Kasumi-1 (cell line): ENCODE measurements at places on chromosomes 5 and 9.

DNA sequence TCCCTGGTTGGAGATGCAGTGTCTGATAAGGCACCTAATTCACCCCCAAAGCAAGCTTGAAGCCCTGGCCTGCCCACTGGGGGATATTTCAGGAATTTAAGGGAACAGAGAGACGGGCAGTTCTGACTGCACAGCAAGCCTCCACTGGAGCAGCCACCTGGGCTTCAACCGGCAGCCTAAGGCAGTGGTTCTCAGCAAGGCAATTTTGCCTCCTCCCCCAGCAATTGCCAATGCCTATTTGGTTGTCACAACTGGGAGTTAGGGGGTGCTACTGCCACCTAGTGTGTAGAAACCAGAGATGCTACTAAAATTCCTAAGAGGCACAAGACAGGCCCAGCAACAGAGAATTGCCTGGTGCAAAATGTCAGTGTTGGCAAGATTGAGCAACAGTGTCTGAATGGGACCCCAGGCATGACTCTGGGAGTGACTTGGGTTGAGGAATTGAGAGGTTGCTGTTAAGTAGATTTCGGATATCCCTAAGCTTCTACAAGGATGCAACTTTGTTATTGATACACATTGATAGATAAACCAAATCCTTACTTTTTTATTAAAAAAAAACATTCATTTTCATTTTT, 58.7 kb upstream of the CTSL start:
- DNase-seq = peak; percentile 88

DNA sequence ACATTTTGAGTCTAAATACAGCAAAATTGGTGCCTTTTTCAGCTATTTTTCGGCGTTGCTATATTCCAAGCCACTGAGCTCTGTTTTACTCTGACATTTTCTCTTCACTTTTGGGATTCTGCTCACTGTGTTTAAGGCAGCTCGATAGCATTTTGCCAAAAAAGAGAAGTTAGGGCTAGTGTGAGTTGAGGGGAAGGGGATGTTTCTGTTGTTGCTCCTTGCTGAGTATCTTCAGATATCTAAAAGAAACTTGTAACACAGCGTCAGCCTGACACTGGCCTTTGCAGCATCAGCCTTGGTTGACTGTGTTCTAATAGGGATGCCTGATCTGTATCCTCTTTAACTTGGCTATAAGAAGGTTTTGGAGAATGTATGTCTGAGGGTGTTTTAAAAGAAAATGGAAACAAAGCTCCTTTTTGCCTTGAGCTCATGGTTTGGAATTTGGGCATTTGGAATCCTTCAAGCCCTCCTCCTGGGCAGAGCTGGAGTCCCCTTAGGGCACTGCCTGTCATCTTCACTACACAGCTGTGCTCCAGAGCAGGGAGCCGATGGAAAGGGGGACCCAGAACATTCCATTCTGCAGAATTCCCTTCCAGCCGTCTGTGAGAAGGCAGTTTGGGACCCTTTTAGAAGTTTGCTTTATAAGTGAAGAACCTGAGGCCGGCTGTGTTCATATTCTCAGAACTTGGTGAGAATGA, 63.0 kb downstream of the EXOSC2 start:
- peak; percentile 42 for DNase-seq

DNA sequence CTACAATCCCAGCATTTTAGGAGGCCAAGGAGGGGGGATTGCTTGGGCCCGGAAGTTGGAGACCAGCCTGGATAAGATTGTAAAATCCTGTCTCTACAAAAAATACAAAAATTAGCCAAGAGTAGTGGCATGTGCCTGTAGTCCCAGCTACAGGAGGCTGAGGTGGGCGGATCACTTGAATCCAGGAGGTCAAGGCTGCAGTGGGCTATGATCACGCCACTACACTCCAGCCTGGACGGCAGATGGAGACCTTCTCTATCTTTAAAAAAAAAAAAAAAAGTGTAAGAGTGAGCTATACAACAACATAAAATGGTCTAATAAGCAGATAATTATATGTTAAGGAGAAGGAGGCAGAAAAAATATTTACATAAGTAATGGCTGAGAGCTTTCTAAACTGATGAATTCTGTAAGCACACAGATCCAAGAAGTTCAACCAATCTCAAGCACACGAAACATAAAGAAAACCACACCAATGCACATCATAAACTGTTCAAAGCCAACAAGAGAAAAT, 23.0 kb downstream of the CDC14B start:
- DNase-seq = no peak

DNA sequence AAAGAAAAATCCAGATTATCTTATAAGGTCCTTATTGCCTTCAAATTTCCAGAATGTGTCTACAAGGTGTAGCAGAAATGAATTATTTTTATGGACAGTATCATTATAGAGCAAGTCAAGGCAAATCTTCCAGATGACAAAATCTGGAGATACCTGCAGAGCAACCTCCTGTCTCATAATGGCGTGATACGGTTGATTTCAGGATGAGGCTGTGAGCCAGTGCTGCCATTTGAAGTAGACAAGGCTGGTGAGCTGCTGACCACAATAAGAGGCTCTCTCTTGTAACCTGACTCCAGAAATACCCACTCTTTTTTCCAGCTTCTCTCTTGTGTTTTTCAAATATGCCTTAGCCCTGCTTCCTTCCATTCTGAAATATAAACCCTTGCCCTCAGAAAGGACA, 108.2 kb downstream of the HTR1A start:
- no peak for DNase-seq

DNA sequence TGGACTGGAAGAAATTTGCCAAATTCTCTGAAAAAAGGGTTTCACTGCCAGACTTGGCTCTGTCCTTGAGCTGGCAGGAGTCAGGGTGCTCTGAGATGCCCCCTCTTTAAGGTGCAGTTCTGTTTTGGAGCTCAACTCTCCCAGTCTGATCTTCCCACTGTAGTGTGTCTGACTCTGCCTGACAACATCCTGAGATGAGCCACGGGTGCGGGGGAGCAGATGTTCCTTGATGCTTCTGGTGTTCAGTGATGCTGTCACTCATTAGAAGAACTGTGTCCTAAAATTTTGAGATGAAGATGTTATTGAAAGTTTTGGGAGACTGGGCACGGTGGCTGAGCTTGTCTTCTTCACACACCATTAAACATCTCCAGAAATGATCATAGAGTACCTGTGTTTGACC, 78.2 kb downstream of the BASP1 start:
- DNase-seq = no peak

DNA sequence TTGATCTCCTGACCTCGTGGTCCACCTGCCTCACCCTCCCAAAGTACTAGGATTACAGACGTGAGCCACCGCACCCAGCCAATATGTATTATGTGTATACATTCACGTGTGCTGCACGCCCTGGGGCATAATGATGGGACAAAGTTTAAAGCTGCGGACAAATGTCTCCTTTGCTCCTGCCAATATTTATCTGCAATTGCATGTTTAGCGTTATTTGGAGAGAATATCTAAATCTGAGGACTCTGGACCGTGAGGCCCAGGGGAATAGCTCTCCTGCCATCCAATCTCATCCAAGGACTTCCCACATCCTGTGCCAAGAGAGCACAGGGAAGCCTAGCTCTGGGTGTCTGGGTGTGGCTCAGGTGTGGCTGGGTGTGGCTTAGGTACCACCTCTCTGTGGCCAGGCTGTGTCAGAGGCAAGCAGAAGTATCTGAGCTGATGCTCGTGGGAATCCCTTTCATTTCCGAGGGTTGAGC, 6.9 kb upstream of the BOD1 start:
- no peak for DNase-seq

- DNase-seq = no peak
Measured at GRCh38 chr5:126139086-126139485, 284.1 kb upstream of the GRAMD2B start.

GRCh38 chr5:135013445-135013844, 20.6 kb downstream of the PITX1 start:
- DNase-seq = no peak

DNA sequence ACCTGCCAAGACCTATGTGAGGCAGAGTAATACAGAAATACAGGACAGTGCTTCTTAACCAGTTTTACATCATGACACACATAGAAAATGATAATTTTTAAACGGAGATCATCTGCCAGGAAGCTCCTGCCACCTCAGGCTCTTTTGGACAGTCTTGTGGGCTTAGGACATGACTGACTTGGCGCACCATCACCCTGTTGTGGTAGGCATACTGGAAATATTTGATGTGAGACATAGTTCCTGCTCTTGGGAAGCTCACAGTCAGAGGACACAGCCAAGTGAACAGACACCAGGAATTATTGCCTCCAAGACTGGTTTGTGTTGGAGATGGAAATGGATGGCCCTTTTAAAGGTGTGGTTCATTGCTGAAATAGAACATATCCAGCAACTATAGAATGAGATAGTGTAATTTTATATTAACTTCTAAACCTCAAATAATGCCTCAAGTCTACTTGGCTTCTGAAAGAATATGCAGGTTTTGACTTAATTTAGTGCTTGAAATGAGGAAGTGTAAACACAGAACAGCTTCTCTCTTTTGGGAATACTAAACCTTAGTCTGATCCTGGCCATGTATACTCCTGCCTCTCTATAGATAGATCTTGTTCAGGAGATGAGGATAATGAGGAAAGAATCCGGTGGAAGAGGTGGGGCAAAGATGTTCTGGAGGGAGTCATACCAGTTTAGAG, 19.7 kb downstream of the CPEB4 start:
- no peak for DNase-seq

- DNase-seq = no peak
Measured at GRCh38 chr5:116313366-116313765, 228.5 kb downstream of the COMMD10 start.

DNA sequence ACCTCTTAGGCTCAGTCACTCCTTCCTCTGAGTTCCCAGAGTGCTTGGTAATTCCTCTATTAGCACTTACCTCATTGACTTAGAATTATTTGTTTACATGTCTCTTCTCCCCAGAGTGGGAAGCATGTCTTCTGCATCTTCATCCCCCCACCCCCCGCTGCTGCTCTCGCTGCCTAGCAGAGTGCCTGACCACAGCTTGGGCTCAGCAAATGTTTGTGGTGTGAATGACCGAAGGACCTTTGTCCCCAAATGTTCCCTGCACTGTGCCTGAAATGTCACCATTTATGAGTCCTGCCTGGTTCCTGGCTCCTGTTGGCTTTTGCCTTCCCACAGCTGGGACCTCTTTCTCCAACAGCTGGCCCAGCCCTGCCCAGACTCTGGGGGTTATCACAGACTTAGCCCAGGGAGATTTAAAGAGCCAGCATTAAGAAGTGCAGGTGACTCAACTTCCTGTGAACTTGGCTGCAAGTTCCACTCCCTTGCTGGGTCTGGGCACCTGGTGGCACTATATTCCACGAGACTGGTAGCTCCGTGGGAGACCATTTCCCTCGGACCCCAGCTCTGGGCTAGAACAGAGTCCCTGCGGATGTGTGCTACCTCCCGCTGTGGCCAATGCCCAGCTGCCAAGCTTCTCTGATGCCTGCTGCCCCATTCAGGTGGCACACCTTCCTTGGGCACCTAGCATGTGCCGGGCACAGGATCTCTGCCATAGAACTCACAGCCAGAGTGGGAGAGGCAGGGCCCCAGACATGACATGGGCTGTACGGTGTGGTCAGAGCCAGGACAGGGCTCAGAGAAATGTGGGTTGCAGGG, 1.8 kb upstream of the HMCN2 start:
- no peak for DNase-seq

DNA sequence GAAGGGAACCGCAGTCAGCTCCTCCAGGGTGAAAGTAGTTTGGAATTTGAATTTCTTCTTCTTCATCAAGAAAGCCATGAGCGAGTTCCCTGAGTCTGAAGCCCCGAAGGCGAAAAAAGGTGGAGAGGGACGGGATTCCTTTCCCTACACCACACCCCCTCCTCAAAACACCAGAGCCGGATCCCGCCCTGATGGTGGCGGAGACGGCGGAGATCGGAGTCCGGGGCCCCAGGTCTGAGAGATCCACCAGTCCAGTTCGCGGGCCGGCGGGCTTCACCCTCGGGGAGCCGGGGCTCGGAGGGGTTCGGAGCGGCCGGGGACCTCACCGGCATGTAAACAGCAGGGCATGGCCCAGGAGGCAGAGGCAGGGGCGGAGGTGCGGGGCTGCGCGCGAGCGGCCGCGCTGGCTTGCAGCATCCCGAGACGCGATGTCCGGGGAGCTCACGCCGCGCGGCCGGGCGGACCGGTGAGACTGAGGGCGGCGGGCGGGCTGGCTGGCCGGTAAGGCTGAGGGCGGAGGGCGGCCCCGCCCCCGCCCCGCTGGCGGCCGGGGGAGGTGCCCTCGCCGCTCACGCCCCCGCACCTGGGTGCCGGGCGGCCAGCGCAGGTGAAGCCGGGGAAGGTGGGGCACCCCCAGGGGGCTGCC, 606 bp downstream of the EEIG1 start:
- DNase-seq = peak; percentile 28

DNA sequence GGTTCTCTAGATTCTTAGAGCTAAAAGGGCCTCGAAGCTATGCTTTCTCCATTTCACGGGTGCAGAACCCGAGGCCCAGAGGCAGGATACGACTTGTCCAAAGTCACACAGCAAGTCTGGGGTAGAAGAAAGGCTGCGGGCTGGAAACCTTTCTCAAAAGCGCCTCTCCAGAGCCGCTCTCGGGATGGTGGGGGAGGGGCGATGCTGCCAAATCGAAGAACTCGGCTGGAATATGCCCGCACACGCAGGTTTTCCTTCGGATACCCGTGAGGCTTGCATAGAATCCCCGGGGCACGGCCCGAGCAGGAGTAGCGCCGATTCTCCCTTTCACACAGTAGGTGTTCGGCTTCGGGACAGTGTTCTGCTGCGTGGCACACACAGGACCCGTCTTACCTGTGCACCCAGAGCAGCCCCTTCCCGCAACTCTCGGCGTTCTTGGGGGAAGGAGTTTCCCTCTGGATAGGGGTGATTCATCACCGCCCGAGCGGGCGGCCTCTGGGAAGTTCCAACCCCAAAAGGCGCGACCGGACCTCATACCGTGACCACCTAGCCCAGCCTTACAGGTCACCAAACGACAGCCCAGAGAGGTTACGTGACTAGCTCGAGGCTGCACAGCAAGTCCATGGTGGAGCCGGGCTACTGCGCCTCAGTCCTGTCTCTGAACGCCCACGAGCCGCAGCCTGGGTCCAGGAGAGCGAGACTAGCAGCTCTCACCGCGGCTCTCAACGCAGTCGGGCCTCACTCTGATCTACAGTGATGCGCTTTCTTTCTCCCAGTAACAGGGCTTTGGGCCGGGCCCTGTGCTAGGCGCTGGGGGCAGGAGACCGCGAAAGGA, 4.1 kb downstream of the PAX5 start:
- no peak for DNase-seq

DNA sequence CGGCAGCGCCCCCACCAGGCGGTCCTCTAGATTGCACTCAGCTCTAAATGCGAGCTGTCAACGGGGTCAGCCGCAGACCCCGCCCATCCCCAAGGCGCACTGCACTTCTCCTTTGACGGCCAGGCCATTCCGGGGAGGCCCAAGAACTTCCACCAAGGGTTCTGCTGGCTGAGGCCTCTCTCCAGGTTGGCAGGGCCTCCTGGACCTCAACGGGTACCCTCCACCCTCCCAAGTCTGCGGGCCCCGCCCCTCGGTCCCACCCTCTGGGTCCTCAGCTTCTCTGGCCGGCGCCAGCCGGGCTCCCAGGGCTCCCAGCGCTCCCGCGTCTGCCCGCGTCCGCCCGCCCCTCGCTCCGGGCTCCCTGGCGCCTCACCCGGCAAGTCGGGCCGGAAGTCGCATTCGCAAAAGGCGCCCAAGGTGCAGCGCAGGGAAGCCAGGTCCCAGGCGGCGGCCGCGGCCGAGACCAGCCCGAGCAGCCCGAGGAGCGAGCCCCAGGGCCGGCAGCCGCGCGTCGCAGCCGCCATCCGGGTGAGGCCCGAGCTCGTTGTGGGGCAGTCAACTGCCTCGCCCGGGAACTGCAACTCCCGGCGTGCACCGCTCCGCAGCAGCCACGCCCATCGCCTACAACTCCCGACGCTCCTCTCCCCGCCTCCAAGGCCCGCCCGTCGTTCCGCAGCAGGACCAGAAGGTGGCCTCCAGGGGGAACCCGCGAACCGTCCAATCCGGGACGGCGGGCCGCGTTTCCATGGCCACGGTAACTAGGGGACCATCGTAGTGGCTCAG, at the start of gene TOR2A:
TSS of gene TOR2A (minus strand) at position 548 of the 783 bp plus-strand sequence. CDS start at position 524, 24 bp downstream.
- DNase-seq = peak; percentile 94
